ENCODE measurements at places on chromosomes 6 and 20.

- no peak for DNase-seq
Measured at GRCh38 chr20:57897156-57897874, 187.5 kb upstream of the PMEPA1 start.

DNA sequence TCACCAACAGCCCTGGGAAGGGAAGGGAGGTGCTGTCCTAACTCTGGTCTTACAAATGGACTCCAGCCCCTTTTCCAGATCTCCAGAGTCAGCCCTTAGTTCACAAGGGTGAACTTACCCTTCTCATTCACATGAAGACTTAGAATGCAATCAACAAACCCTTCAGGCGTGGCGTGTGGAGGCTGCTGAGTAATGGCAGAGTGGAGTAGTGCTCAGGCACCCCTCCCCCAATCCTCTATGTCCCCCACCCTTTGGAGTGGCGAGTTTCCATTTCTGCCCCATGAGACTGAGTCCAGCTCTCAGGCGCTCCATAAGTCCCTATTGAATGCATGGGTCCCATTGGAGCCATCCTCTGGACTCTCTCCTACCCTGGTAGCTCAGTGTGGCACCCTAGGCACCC lies 3.3 kb downstream of the SNAI1 start:
- no peak for DNase-seq

- DNase-seq, result no peak
Measured at GRCh38 chr6:48994811-48995210, 468.2 kb downstream of the MMUT start.

DNA sequence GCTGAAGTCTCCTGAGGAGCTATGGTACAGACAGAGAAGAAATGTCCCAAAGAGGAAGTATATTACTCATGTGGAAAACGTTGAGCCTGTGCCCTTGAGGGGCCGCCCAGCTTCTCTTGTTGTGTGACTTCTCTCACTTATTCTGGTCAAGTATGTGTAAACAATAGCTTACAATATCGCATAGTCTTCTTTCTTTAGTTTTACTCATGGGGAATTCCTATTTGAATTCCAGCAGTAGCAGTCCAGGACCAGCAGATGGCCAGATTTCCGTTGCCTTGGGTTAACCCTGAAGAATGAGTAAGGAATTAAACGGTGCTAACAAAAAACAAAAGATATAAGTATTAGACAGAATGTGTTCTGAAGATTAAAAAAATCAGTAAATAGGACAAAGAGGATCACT lies 522.0 kb upstream of the GJE1 start:
- no peak for DNase-seq

- DNase-seq, result no peak
Measured at GRCh38 chr6:87441711-87442110, 31.1 kb upstream of the SLC35A1 start.

DNA sequence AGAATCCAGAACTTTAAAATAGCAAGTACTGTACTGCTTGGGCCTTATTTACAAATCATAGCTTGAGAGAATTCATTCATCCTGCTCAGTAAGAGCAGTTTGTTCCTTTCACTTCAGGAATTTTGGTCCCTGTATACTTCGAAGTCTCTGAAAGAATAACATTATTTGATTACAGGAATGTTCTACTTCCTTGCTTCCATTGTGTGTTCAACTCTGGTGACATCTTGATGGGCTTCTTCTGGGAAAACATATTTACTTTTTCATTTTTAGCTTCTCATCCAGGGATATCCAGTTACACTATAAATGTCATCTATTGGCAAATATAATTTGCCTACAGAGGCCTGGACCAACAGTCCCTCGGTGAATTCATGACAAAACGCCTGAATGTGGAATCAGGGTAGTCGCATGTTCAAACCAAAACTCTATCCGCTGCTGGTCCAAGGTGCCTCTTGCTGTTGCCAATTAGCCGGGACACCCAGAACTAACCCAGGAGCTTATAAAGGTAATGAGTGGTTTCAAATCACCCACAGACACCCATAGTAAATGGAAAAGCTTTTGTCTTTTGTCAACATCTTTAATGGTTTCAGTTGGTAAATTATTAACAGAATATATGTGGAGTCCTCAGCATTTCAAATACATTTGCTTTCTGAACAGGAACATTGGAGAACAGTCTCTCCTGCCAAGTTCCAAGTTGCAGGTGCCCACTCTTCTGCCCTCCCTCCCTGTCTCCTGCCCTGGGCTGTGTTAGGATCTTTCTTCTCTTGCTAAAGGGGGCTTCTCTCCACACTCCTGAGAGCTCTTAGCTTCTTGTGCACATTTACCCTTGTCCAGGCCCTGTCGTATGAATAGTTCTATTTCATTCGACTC lies 162.5 kb upstream of the CITED2 start:
- no peak for DNase-seq

- DNase-seq, result no peak
Measured at GRCh38 chr6:26158076-26158580, 70.9 kb downstream of the HFE start.

DNA sequence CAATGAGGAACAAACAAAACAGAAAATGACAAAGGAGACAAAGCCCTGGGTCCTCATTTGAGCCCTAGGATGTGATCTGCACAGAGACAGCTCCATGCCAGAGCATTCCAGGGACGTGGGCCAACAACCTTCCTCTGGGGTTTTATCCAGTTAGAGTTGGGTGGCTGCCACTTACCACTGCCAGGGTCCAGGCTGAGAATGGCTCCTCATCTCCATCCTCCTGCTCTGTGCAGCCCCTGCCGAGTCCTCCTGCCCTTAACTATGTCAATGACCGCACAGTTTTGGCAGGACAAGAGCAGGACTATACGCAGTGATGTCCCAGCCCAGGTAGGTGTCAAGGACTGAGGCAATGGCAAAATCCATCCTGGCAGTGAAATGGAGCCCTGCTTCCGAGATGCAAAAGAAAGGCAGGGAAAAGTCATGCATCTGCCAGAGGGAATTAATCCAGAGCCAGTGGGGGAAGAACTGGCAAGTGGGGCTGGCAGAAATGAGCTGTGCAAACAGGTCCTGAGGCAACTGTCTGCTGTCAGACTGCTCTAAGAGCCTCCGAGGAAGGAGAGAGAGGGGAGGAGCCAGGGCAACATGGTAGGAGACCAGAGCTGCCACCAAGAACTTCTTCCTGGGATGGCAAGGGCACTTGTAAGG lies 449.4 kb downstream of the PTPRT start:
- no peak for DNase-seq

GRCh38 chr20:17747431-17747846 lies 47.7 kb downstream of the BANF2 start:
- no peak for DNase-seq

GRCh38 chr6:163806755-163807499 lies 392.4 kb downstream of the QKI start:
- no peak for DNase-seq

- DNase-seq, result no peak
Measured at GRCh38 chr6:151539506-151540268, 45.9 kb downstream of the CCDC170 start.

DNA sequence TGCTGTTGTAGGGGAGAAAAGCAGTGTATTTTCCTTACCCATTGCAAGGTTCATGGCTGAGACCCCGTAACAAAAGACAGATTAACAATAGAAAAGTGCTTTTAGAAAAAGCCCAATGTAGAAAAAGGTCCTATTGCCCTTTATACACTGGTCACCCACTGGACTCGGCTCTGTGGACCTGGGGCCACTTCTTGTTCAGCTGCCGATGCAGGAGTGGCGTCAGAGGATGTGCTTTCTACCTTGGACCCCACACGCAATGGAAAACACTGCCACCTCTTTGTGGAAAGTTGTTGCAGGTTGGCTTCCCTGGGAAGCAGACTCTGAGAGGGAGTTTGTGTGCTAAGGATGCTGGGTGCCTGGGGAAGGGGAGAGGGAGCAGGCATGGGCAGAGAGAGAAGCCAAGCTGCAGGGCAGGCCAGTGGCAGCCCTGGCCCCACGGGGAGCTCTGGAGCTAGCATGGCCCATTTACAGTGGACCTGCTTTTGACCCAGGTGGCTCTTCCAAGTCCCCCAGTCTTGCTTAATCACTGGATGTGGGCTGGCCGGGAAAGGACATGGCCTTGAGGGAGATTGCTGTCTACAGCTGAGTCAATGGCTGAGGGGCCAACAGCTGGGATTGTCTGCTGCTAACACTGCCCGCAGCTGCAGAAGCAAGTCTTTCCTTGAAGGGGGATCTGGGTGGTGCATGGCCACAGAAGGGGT lies 142.9 kb downstream of the CDC5L start:
- no peak for DNase-seq

DNA sequence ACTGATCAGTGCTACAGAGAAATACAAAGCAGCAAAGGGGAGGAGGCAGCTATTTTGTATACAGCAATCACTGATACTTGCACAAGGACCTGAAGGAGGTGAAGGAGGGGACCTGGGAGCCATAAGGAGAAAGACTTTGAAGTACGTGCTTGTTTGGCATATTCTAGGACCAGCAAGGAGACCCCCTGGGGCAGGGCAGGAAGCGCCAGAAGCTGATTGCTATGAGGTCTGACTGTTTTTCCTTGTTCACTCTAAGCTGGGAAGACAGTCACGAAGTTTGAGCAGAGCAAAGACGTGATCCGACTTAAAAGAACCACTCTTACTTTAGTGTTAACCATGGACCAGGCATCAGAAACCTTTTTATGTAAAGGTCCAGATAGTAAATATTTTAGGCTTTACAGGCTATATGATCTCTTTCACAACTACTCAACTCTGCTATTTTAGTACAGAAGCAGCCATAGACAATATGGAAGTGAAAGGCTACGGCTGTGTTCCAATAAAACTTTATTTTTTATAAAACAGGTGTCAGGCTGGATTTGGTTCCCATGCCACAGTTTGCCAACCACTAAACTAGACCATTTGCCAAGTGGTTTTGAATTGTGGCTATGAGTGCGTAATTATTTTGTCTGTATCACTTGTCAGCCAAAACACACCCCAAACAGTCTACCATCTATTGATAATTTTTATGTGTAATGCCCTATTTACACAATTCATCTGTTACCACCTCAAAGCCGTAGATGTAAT lies 217.9 kb downstream of the PRL start:
- no peak for DNase-seq

- no peak for DNase-seq
Measured at GRCh38 chr6:156396791-156397418, 380.3 kb upstream of the ARID1B start.

DNA sequence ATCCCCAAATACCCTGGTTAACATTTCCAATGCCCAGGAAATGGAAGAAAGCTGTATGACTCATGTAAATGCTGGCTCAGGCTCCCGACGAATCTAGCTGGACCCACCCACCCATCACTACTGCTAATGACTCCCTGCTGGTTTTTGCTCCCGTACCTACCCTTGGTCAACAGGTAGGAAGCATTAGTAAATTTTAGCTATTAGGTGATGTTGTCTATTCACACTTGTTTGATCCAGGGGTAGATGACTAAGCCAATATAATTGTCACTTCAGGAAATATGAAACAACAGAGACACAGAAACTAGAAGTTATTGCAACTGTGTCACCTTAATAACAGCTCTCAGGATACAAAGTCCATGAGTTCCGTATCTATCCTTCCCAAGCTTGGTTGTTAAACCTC lies 94.4 kb upstream of the BEND6 start:
- DNase-seq, result no peak

GRCh38 chr6:7439228-7439627 lies 49.6 kb downstream of the RIOK1 start:
- no peak for DNase-seq

DNA sequence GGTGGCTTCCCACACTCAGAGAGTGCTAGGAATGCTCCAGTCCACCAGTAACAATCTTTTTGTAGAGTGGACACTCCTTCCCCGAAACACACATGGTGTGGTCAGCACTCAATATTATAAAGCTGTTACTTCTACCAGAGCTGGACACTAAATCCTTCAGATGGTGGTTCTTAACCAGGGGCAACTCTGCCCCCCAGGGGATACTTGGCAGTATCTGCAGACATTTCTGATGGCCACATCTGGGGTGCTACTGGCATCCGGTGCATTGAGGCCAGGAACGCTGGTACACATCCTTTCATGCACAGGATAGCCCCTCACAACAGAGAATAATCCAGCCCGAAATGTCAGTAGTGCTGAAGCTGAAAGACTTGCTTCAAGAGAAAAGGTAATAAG lies 124.4 kb downstream of the NFATC2 start:
- DNase-seq, result no peak

DNA sequence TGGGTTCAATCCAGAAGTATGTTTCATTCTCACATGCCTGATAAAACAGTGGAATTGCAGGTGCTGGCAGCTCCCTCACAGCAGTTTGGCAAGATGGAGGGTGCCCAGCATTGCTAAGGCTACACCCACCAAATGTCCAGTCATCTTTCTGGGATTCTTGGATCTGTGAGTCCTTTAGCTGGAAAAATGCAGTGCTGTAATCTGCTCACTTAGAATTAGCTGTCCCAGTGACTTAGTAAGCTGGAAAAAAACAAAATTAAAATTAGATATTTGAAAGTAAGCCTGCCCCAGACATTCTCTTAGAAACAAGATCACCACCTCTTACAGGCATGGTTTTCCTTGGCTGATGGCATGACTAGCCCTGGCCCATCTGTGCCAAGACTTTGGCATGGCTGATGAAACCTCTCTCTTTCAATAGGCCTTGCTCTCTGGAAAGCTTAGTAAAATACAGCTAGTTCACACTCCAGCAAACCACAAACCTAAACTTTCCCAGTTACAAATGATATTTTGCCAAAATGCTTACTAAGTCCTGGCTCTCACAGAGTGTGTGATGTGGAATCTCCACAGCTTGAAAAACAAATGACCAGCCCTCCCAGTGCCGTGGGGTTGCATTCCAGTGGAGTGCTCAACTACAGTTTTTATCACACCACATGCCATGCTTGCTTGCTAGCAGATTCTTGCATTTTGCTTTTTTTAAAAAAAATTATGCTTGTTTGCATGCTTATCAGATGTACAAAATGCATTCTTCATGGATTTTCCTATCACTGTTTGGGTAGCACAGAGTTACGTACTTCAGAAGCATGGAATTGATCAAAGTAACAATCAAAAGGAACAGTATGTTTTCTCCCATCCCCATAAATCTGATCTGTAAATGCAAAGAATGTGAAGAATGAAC lies 261.5 kb downstream of the EYA4 start:
- DNase-seq, result no peak

DNA sequence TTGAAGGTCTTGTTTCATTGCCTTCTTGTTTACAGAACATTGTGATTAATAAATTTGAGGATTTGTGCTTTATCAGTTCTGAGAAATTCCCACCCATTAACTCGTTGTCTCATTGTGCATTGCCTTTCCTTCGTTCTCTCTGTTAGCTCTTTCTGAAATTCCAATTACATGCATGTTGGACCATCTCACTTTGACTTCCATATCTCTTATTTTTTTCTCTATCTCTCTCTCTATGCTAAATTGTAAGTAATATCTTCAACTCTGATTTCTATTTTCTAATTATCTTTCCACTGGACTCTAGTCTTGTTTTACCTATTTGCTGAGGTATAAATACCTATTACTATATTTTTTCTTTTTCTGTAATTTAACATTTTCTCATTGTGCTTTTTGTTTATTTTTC lies 92.3 kb downstream of the SHLD1 start:
- DNase-seq, result no peak

DNA sequence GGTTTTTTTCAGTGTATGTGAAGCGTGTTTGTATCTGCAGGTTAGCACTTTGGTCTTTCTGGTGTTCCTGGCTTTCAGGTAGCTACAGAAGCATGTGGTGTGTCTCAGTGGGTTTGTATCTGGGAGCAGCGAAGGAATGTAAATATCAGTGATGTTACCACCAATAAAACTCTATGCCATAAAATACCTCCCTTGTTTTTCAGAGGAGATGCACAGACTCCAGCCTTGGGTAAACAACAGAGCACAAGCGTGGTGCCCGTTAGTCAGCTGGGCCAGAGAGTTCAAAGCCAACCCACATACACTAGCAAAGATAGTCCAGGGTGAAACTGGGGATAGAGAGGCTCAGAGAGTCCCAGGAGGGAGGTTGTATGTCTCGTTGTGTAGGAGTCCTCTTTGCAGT lies 393.8 kb downstream of the SMOC2 start:
- DNase-seq, result no peak

- no peak for DNase-seq
Measured at GRCh38 chr6:165659945-165660856, 2.8 kb downstream of the PDE10A start.
